ENCODE measurements at places on chromosomes 12 and 14.
A peak's percentile ranks its signal among the peaks of the same experiment; 100 is the strongest.

- DNase-seq = peak; percentile 75
Observed at GRCh38 chr12:54352891-54353874, 11.1 kb downstream of the GPR84 start.

GRCh38 chr12:49345051-49345824 is 1.4 kb upstream of the DNAJC22 start:
- peak; percentile 51 for DNase-seq

- no peak for DNase-seq
Observed at GRCh38 chr12:18072723-18073122, 17.3 kb downstream of the RERGL start.

GRCh38 chr12:112716099-112717093 is 75.2 kb upstream of the RPH3A start:
- no peak for DNase-seq

- no peak for DNase-seq
Observed at GRCh38 chr12:15731940-15732339, 57.2 kb downstream of the EPS8 start.

GRCh38 chr14:98928418-98928817 is 343.6 kb downstream of the BCL11B start:
- no peak for DNase-seq

- DNase-seq = peak; percentile 68
Observed at GRCh38 chr14:75711105-75711795, 50.2 kb downstream of the TTLL5 start.

DNA sequence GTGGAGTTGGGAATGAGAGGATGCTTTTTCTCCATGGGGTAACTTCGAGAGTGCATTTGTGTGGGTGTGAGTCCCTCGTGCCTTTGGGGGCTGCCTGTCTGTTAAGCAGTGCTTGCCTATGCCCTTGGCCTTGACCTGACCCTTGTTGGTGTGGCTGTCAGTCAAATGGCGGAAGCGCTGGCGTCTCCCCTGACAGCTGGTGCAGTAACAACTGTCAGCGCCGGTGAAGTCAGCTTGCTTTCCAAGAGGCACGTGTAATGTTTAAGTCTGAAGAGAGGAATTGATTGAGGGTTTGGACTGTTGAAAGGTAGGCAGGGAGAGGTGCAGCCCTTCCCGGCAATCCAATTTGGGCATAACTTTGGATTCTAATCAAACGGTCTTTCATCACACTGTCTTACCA is 211.3 kb downstream of the AACS start:
- DNase-seq = no peak

DNA sequence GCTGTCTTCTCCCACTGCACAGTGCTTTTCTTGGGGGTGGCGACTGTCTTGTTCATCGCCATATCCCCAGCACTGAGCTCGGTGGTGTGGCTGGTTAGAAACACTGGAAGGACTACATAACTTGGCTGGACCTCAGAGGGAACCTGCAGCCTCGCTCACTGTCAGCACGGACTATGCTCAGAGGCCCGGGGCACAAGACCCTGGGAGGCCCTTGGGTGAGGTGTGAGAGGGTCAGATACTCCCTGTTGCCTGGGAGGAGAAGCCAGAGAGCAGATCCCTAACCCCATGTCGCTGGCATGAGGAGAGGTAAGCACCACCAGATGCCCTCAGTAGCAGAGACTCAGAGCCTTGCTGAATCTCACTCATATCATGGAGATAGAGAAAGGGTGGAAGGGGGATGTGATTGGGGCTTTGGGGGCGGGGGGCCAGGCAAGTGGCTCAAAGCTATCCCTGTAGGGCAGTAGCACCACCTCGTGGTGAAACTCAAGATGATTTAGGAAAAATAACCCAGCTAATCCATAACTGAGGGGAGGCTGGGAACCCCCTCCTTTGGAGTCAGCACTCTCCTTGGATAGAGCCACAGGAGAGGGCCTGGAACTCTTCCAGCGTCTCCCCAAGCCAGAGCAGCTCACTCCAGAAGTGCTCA is 18.7 kb upstream of the HDAC7 start:
- DNase-seq = peak; percentile 77

All from AG20443 (cell line).